ENCODE measurements at places on chromosomes 5 and 9. TPM values are rescaled to one million over a fixed set of nuclear protein-coding genes. Genes with fewer than 3 reads are reported as not detected.
A peak's percentile ranks its signal among the peaks of the same experiment; 100 is the strongest.

GRCh38 chr9:131111186-131111853 lies 14.1 kb upstream of the NUP214 start:
- no peak for DNase-seq

- no peak for DNase-seq
Observed at GRCh38 chr5:75611311-75612225, at the start of gene ANKDD1B. Gene ANKDD1B, plus strand, starts transcription at chr5:75611453. Its CDS starts 182 bp downstream, at chr5:75611635.

The PCDHGB2 gene
- 0.88 TPM for total RNA-seq

GRCh38 chr9:121242219-121242958 lies 25.6 kb upstream of the GSN start:
- no peak for DNase-seq

- no peak for DNase-seq
Observed at GRCh38 chr5:39116344-39117170, 42.4 kb upstream of the RICTOR start.

GRCh38 chr9:20790721-20791120 lies 106.7 kb downstream of the FOCAD start:
- DNase-seq: no peak

GRCh38 chr5:82160948-82161347 lies 117.2 kb downstream of the RPS23 start:
- DNase-seq: no peak

The TOR1A gene
- 33.6 TPM for total RNA-seq

- no peak for DNase-seq
Observed at GRCh38 chr9:20591223-20591622, 31.1 kb downstream of the MLLT3 start.

GRCh38 chr9:18451406-18451805 lies 22.5 kb upstream of the ADAMTSL1 start:
- DNase-seq: peak; percentile 27

DNA sequence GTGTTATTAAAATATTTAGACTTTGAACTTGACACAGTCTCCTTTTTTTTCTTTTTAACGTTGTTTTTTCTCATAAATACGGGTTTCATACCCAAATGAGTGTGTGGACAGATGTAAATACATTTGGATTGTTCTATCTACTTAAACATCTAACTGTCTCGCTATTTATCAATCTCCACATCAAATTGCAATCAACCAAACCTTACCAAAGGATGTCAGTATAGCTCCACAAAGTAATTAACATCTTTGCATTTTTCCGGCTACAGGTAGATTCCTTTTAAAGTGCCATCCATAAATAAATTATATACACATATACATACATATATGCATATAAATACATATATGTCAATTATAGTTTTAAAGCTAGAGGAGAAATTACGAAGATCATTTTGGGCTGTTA lies 705 bp upstream of the CDH10 start:
- no peak for DNase-seq

GRCh38 chr9:92890761-92891160 lies 12.9 kb upstream of the ZNF484 start:
- no peak for DNase-seq

DNA sequence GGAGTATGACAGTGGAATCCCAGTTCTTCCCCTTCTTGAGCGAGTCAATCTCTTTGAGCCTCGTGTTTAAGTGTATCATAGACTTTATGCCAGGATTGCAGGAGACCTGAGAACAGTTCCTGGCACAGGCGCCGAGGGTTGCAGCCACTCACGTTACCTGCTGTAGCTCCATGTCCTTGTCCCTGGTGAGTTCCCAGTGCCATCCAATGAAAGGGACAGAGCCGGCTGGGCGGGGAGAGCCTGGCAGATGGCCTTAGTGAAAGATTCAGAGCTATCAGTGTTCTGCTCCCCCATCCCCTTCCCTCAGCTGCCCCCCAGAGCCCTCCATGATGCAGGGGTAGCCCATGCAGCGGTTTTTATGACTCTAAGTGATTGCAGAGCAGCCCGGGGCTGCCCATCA lies 554.0 kb downstream of the BNC2 start:
- no peak for DNase-seq

The PTPRD gene
- not detected for total RNA-seq

DNA sequence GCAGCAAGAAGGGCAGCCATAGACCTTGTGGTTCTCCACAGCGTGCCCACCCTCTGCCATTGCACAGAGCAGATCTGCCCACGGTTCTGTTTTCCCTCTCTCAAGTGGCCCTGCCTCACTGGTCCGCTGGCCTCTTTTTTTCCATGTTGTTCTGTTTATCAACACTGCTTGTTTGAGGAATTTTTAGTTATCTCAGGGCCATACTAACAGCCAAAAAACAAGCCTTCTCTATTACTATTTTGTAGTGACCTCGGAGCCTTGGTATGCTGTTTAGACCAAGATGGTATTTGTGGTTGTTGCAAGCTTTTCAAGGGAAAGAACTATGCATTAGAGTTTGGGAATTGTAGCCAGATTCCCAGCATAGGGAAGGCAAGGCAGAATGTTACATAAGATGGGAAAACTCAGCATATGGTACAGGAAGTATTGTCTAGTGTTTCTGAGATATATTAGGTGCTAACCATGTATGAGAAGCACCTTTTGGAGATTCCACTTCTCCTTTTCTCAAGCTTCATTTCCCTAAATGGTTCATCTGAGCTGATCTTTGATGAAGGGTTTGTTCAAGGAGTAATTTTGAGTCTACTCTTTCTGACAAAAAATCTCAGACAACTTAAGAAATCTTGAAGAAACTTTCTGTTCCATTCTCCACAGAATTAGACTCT lies 54.3 kb downstream of the NUP214 start:
- DNase-seq: no peak

The MCIDAS gene
- 1.8 TPM for total RNA-seq

The PRR16 gene
- 11.9 TPM for total RNA-seq
